ENCODE measurements at places on chromosomes 3 and 15.

GRCh38 chr3:194736896-194737600, 51.4 kb downstream of the FAM43A start:
- no peak for DNase-seq

GRCh38 chr3:105759442-105760078, 109.3 kb downstream of the CBLB start:
- DNase-seq = no peak

- peak; percentile 32 for DNase-seq
Observed at GRCh38 chr3:125110016-125110875, 54.4 kb upstream of the HEG1 start.

GRCh38 chr3:13332158-13332557, 88.0 kb downstream of the NUP210 start:
- no peak for DNase-seq

Measured in stimulated activated naive CD8-positive, alpha-beta T cell treated with anti-CD3 and anti-CD28 coated beads, Interleukin-15, amount 100 ng/mL, for 72 hours (primary cell).